ENCODE measurements at places on chromosomes 4 and X.

DNA sequence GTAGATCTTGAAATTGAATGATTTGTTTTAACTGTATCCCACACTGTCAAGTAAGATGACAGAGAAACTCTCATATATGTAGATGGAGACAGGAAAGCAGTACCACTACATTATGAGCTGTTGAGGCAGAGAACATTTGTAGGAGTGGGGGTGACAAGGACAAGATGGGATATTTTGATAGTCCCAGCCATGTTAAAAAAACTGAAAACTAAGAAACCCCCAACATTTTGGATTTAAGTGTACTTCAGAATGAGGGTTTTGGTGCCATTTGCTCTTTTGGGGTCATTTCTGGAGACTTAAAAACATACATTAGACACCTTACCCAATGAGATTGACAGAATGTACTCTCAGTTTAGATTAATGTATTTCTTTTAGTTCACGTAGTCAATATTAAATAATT, 149.9 kb upstream of the SLC4A4 start:
- no peak for DNase-seq

DNA sequence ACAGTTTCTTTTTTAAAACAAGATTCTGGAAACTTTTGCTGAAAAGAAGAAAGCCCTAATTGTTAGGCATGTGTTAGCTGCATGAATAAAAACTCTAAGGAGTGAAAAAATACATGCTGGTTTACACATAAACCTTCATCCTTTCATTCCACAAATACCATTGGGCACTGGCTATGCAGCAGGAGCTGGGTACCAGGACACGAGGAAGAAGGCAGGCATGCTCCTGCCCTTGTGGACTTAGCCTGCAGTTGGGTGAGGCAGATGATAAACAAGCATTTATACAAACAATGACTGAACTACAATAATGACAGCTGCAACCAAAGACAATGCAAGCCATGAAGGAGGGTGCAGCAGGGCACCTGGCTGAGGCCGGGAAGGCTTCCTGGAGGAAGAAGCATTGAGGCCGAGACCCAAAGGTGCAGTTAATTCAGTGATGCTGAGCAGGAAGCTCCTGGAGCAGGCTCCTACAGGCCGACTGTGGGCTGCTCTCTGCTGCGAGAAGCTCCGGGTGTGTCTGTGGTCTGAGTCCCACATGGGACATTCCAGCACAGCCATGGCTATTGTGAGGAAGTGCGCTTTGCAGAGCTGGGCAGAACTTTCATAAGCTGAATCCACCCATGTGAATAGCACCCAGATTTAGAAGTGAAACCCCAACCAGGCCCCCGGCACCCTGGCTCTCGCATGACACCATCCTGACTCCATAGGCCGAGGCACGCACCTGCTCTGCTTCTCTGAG, 44.0 kb upstream of the MXD4 start:
- DNase-seq: no peak

DNA sequence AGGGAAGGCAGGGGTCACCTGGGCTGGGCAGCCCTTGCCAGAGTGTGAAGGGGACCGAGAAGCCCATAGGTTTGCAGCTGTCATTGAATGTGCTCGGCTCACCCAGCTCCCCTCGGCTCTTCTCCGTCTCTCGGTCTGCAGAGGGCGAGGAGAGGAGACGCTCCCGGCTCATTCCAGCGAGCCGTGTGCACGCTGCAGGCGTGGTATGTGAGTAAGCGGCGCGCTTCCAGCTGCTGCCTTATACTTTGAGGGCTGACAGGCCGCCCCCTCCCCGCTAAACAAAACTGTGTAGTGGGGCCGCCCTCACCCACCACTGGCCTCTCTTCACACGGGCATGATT, 23.0 kb upstream of the BCORL1 start:
- DNase-seq: no peak

DNA sequence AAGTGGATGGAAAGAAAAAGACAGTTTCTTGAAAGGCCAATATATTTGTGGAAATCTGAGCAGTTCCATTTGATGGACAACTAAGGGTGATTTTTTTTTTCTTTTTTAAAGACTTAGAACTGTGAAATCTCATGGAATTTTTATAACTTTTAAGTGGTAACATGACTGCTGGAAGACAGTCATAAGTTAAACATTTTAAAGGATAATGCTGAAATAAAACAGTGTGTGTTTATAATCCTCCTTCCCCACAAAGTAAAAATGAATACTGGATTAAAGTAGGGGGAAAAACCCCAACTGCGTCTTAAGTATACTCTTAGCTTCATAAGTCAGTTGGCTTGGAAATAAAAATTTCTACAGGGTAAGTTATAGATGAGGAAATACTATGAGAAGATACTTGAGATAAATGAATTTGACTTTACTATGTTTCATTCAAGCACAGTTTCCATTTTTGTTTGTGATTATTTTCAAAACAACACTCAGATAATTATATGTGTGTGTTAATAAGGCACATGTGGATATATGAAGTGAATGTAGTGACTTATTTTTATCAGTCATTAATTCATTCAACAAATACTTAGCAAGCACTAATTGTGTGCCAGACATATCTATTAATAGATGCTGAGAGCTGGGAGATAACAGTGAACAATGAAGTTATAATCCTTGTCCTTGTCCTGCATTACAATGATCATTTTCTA, 129.2 kb upstream of the ETNPPL start:
- no peak for DNase-seq

DNA sequence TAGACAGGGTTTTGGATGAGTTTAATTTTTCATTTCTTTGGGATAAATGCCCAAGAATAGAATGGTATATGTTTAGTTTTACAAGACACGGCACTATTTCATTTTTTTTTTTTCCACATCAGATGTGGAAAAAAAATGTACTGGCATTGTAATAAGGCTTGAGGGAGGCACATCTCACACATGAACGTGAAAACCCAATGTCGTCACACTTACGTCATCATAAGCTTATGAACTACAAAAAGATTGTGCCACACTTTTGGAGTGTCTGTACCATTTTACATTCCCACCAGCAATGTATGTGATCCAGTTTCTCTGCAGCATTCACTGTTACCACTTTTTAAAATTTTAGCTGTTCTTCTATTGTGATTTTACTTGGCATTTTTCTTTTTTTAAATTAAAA, 74.2 kb downstream of the TAF1 start:
- DNase-seq: no peak

DNA sequence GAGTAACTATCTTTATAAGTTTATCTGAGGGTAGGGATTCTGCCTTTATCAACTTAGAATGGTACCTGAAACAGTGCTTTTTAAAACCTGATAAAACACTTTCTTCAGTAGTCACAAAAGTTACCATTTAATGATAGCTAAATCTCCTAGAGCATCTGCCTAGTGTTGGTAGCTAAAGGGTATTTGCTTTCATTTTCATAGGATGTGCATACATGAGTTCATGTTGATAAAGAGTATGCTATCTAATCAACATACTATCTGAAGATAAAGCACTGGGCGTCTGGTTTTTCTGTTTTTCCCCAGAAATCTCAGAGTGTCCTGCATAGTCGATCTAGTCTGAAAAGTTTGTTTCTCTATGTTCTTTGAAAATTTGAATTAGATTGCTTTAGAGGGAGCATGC, 75.1 kb downstream of the ADGRL3 start:
- no peak for DNase-seq

DNA sequence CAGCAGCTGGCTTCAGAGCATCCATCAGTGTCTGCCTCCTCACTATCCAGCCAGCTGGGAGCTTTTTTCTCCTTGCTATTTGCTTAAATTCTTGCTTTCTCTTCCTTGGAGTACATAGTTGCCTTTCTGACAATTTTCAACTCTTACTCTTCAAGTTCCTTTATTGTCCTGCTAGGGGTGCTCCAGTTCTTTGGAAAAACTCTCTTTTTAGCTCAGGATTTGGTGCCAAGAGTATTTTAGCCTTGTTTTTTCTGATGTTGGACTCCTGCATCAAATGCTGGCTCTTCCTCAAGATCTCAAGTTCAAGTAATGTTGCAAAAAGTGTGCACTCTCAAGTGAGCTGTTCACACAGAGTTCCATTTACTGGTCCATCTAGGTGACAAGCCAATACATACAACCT, 126.4 kb downstream of the KDR start:
- DNase-seq: no peak

GRCh38 chrX:28552882-28553829, 34.1 kb upstream of the IL1RAPL1 start:
- DNase-seq: no peak

DNA sequence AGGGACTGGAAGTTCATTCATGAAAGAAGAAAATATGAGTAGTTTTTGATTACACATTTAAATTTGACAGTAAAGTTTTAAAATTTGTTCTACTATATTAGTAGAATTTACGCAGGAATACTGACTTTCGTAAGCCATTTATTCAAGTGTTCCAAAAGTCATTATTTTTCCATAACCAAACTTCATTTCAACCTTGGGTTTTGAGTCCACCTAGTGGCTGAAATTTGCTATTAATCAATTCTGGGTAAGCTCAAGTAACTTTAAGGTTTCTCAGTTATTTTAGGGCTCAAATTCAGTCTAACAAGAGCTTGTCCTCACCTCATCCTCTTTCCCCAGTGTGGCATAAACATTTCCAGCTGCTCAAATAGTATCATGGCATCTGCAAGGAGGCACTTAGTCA, 175.4 kb downstream of the SH3BGRL start:
- DNase-seq: peak; percentile 0

DNA sequence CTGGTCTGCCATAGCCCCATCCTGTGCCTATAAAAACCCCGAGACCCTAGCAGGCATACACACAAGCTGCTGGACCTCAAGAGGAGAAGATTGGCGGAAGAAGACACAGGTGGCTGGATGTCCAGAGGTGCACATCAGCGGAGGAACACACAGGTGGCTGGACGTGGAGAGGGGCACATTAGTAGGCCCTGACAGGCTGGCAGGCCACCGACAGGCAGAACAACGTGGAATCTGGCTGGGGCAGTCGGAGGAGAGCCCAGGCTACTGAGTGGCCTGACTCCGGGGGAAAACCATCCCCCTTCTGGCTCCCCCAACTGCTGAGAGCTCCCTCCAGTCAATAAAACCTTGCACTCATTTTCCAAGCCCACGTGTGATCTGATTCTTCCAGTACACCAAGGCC, 512.5 kb upstream of the AMOT start:
- no peak for DNase-seq

DNA sequence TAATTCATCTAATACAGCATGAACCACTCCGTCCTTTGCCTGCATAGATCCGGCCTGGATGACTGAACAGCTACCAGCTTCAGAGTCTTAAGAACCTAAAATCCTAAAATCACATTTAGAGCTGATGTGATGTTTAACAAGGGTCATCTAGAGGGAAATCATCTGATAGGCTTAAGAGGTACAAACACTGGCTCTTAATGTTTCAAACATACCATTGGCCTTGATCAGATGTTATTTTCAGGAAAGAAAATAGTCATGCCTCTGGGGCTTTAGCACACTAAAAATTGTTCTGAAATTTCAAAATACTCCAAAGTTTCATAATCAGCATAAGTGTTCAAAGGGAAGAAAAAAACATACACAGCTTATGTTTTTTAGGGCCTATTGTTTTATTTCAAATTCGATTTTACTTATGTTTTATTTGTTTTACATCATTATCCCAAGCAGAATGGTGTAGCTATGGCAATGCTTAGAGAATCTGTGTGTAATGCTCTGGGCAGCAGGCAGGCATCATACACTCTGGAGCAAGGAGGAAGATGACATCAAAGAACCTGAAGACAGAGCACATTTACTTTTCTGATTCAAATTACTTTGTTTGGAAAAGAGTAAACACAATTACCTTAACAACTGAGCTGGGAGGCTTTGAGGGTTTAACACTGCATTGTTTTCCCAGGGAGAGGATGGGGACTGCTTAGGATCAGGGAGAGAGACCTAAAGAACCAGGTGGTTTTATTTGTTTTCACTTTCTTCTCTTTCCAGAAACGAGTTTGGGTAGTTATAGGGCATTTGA, 25.3 kb upstream of the LEF1 start:
- no peak for DNase-seq

Data from NCI-H774 (cell line).